GM23338 (cell line): ENCODE measurements at places on chromosomes 7 and 10.

GRCh38 chr7:2781636-2782035 is 62.5 kb downstream of the GNA12 start:
- no peak for DNase-seq

- peak; percentile 71 for DNase-seq
Observed at GRCh38 chr7:47572939-47573757, 8.8 kb downstream of the TNS3 start.

DNA sequence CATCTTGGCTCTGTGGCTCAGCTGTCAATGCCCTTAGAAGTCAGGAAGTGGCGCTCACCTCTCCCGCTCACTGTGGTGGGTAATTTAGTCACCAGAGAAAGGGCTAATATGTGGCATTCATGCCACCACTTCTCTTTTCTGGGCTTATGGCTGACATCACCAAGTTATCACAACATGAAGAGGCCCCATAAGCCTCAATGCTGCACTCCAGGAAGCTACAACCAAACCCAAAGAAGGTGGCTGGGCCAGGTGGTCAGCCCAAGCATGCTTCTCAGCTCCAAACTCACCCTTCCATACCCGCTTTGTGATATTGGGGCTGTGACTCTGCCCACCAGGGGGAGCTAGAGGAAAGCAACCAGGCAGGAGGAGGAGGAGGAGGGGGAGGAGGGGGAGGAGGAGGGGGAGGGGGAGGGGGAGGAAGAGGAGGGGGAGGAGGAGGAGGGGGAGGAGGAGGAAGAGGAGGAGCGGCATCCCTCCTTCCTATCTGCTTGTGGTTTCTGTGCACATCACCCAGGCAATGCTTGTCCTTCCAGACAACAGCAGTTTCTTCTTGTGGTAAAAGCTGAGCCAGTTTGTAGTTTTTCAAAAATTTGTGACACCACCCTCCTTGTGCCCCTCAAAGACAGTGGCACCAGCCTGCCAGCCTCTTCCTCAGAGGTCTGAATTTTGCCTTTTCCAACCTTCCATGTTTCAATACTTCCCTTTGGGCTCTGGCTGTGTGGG is 42.1 kb downstream of the CYP26A1 start:
- DNase-seq: peak; percentile 92

- no peak for DNase-seq
Observed at GRCh38 chr10:31942892-31943291, 14.3 kb upstream of the ARHGAP12 start.

DNA sequence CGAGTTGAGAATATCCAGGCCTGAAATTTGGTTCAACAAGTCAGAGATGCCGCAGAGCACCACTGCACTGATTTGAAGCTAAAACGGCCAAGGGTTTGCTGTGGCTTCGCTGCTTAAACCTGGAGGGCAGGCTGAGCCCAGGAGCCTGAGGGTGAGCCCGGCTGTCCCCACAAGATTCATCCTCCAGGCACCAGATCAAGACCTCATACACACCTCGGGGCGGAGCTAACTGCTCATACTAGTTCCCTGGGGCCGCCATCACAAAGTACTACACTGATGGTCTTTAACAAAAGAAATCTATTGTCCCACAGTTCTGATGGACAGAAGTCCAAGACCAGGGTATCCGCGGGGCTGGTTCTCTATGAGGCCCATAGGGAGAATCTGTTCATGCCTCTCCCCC is 16.9 kb upstream of the TRIM56 start:
- DNase-seq: no peak

DNA sequence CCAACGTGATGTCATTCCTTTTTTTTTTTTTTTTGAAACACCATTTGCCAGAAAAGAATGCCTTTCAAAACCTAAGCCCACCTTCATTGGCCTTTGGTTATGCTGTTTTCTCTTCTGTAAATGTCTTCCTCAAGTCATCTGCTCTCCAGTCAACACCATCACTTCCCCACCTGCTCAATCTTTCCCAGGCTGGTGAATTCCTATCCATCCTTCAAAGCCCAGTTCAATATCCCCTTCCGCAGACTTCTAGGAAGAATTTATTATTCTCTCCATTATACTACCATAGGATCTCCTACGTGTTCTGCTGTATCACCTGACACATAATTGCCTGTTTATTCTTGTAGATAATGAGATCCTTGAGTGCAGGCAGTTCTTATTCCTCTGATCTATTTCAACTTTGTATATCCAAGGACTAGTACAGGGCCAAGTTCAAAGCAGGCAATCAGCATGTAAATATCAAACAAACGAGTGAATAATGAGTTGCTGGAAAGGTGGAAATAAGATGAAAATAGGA is 73.5 kb upstream of the PRR15 start:
- no peak for DNase-seq

- peak; percentile 82 for DNase-seq
Observed at GRCh38 chr10:35822316-35822715, 180.2 kb upstream of the FZD8 start.
